ENCODE measurements at places on chromosomes 3 and 15.

DNA sequence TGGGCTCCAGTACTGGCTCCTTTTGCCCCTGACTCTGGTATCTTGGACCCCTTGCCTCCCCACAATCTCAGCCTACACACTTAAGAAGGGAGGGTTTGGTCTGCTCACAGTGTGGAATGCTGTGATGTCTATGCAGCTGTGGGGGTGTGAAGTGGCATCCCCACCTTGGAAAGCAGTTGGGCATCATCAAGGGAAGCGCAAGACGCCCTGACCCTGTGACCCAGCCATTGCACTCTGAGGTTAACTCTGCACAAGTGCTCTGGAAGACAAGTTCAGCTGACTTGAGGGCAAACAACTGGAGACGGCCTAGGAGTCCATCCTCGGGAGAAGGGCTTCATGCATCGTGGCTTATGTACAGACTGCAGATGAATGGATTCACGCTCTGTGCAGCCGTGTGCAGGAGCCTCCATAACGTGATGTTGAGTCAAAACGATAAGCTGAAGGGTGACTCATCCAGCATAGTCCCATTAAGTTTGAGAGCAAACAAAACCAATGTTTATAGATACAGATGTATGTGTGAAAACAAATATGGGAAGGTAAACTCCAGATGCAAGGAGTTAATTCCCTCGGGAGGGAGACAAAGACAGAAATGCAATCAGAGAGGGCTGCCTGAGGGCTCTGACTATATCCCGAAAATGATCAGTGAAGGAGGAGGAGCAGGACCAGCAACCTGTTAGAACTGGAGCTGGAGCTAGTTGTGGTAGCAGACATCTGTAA, 86.8 kb downstream of the LSM3 start:
- peak overlapping the region; percentile 60 for H3K27ac ChIP-seq
- peaks cover 5% of the 10 kb centered on the region for H3K36me3 ChIP-seq
- H3K27me3 ChIP-seq: no peaks in the 10 kb centered on the region

- peaks cover 51% of the 10 kb centered on the region for H3K4me1 ChIP-seq
- DNase-seq: peak; percentile 49
- no peaks in the 10 kb centered on the region for H3K36me3 ChIP-seq
- H3K27ac ChIP-seq: peak overlapping the region; percentile 47
- H3K4me3 ChIP-seq: no peak overlapping the region
Observed at GRCh38 chr3:146577662-146578061, 27.5 kb downstream of the PLSCR5 start.

- H3K27ac ChIP-seq: no peak overlapping the region
- H3K27me3 ChIP-seq: peaks cover 29% of the 10 kb centered on the region
- H3K4me1 ChIP-seq: no peaks in the 10 kb centered on the region
- H3K36me3 ChIP-seq: no peaks in the 10 kb centered on the region
- no peak overlapping the region for H3K4me3 ChIP-seq
Observed at GRCh38 chr15:42119446-42119760, 25.0 kb upstream of the PLA2G4D start.

DNA sequence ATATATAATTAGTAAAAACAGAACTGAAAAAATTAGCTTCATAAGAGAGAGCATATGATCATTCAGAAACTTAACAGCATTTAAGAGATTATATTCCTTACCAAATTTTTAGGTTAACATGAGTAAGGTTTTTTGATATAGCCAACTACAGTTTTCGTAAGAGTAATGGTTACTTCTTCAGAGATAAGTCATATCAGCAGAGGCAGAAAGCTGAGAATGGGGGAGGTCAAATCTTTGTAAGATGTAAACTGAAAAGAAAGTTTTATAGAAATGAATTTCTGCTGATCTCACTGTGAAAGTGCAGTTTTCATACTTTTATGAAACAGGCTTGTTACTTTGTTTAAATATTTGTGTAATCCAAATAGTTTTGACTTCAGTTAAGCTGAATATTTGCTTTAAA, 193.3 kb downstream of the ZBTB20 start:
- H3K4me1 ChIP-seq: no peaks in the 10 kb centered on the region
- no peak overlapping the region for H3K27ac ChIP-seq
- H3K4me3 ChIP-seq: no peak overlapping the region
- H3K27me3 ChIP-seq: no peaks in the 10 kb centered on the region
- DNase-seq: no peak

DNA sequence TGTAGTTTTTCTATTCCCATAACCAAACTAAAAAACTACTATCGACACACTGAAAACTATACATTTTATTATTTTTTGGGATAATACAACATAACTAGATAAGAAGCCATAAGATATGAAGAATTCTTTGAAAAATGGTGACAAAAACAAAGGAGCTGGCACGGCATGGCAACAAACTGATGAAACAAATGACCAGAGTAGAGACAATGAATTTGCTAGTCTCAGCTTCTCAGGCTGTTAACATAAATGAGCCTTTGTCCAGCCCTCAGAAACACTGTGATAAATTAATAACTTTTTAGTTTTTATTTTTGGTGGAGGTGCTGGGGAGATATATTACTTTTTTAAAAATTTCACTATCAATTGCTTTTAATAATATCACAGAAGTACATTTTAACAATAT, 100.7 kb downstream of the SMARCC1 start:
- DNase-seq: no peak
- H3K27ac ChIP-seq: no peak overlapping the region
- peaks cover 41% of the 10 kb centered on the region for H3K36me3 ChIP-seq
- H3K27me3 ChIP-seq: no peaks in the 10 kb centered on the region
- H3K4me1 ChIP-seq: no peaks in the 10 kb centered on the region

DNA sequence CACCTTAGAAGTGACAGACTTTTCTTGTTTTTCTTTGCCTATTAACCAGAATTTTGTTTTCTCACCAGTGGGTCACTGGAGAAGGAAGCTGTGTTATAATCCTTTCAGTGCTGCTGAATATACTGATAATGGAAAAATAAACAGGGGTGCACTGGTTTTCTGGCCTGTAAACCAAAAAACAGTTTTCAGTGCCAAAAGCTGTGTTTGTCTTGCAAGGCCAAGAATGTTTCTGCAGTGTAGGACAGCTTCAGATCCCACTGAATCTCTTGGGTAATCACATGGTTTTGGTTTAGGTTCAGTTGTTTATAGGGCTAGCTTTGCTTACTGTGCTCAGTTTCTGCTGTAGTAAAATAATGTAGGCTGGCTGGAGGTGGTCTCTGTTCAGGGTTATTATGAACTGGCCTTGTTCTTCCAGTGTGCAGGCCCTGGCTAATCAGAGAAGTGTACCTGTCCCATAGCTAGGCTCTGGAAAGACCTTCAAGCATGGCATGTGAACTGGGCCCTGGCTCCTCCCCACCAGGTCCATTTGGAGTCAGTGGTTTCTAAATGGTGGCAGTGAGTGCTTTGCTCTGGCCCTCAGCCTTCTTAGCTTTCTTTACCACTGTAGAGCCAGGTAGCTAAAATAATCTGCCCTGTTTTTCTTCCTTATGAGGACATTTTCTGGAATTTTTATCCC, 18.7 kb downstream of the PDE8A start:
- no peaks in the 10 kb centered on the region for H3K36me3 ChIP-seq
- H3K27ac ChIP-seq: no peak overlapping the region
- H3K4me1 ChIP-seq: peaks cover 26% of the 10 kb centered on the region
- no peak for DNase-seq

GRCh38 chr3:54870423-54870822, 57.4 kb downstream of the LRTM1 start:
- DNase-seq: peak; percentile 10
- H3K27ac ChIP-seq: no peak overlapping the region
- no peak overlapping the region for H3K4me3 ChIP-seq
- H3K36me3 ChIP-seq: no peaks in the 10 kb centered on the region
- peaks cover 19% of the 10 kb centered on the region for H3K27me3 ChIP-seq

- no peaks in the 10 kb centered on the region for H3K27me3 ChIP-seq
- H3K4me3 ChIP-seq: no peak overlapping the region
- DNase-seq: no peak
- H3K36me3 ChIP-seq: no peaks in the 10 kb centered on the region
- no peak overlapping the region for H3K27ac ChIP-seq
Observed at GRCh38 chr15:45338417-45338816, 39.9 kb downstream of the GATM start.
